T-cell (primary cell): ENCODE measurements at places on chromosomes 16 and 17.
A peak's percentile ranks its signal among the peaks of the same experiment; 100 is the strongest.

GRCh38 chr17:67717192-67717623 lies 528 bp upstream of the NOL11 start:
- DNase-seq: no peak
- H3K4me3 ChIP-seq: no peak overlapping the region
- H3K27ac ChIP-seq: peak overlapping the region; percentile 90
- H3K27me3 ChIP-seq: no peaks in the 10 kb centered on the region
- H3K36me3 ChIP-seq: peaks cover 24% of the 10 kb centered on the region

DNA sequence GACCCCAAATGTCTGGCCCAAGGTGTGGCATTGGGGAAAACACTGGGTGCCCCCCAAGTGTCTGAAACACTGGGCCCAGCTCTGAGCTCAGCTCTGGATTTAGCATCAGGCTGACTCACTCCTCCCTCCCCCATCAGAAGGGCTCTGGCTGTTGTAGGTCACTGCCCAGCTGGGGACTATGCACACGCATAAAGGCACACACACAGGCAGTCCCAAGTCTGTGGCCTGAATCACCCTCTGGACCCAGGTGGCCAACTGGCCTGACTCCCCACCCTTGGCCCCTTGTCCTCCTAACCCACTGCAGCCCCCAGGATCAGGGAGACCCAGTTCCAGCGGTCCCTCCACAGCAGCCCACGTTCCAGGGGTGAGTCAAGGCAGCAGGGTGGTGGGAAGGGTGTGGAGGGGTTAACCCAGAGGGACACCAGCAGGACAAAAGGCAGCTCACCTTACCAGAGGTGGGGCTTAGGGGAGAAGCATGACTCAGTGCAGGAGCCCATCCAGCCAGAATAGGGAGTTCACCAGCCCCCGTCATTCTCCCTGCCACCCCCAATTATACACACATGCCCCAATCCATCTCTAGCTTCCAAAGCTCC lies 47.0 kb downstream of the MYO18A start:
- no peaks in the 10 kb centered on the region for H3K27me3 ChIP-seq
- H3K27ac ChIP-seq: no peak overlapping the region
- H3K4me1 ChIP-seq: peaks cover 4% of the 10 kb centered on the region
- H3K4me3 ChIP-seq: no peak overlapping the region

DNA sequence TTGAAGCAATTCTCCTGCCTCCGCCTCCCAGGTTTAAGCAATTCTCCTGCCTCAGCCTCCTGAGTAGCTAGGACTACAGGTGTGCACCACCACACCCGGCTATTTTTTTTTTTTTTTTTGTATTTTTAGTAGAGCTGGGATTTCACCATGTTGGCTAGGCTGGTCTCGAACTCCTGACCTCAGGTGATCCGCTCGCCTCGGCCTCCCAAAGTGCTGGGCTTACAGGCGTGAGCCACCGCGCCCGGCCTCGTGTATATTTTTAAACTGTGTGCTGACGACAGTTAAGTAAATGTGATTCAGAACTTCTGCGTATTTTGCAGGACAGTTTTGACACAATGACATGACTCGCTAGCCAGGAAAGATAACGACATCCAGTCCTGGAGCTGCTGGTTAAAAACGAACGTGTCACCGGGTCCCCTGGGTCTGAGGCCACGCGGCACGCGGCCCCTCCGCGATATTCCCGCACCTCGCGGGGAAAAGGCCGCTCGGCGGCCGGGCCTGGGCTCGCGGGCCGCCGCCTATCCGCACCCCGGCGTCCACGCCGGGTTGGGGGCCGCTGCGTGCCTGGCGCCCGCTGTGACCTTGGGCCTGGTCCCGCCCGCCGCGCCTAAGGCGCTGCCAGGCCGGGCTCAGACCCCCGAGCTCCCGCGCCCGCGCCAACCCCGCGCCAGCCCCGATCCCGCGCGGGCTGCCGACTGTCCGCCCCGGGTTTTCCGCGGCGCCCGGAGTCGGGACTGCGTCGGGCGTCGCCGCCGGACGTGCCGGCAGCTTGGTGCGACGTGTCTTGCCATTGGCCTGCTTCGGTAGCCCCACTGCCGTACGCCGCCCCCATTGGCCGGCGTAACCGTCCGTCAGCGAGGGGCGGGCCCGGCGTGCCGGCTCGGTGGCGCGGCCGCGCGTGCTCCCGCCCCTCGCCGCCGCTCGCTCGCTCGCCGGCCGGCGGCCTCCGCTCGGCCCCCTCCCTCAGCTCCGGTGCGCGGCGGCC lies at the start of gene FOXK2:
TSS of gene FOXK2 (plus strand) at position 907 of the 985 bp plus-strand sequence. CDS start 157 bp downstream, outside the sequence.
- peaks cover 7% of the 10 kb centered on the region for H3K4me1 ChIP-seq
- peak within 1 kb of the TSS; percentile 51 for H3K4me3 ChIP-seq
- H3K27me3 ChIP-seq: no peaks in the 10 kb centered on the region
- peak within 1 kb of the TSS; percentile 58 for H3K27ac ChIP-seq

DNA sequence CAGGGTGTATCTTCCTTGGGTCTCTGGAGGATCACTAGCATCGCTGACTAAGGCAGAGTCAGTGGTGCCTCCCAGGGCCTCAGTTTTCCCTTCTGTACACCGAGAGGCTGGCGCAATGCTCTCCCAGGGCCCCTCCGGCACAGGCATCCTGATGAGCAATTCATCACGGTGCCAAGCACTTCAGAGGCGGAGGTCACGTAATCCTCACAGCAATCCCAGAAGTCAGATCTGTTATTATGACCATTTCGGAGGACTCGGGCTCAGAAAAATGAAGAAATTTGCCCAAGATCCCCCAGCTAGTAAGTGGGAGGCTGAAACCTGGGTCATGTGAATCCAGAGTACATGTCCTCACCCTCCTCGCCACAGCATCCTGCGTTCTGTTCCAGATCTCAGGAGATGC lies 46.5 kb downstream of the AIPL1 start:
- no peaks in the 10 kb centered on the region for H3K27me3 ChIP-seq
- H3K27ac ChIP-seq: no peak overlapping the region
- H3K4me3 ChIP-seq: no peak overlapping the region

GRCh38 chr17:19388791-19389785 lies 2.1 kb upstream of the MFAP4 start:
- no peak overlapping the region for H3K4me3 ChIP-seq
- DNase-seq: no peak
- no peak overlapping the region for H3K27ac ChIP-seq
- H3K27me3 ChIP-seq: peaks cover 13% of the 10 kb centered on the region
- no peaks in the 10 kb centered on the region for H3K4me1 ChIP-seq

GRCh38 chr17:14784997-14785696 lies 480.0 kb downstream of the PMP22 start:
- no peak overlapping the region for H3K4me3 ChIP-seq
- no peaks in the 10 kb centered on the region for H3K36me3 ChIP-seq
- peaks cover 11% of the 10 kb centered on the region for H3K27me3 ChIP-seq
- H3K4me1 ChIP-seq: no peaks in the 10 kb centered on the region

GRCh38 chr16:83023640-83024039 lies 396.9 kb downstream of the CDH13 start:
- no peaks in the 10 kb centered on the region for H3K27me3 ChIP-seq
- H3K4me3 ChIP-seq: no peak overlapping the region
- H3K27ac ChIP-seq: no peak overlapping the region
- H3K36me3 ChIP-seq: no peaks in the 10 kb centered on the region
- H3K4me1 ChIP-seq: no peaks in the 10 kb centered on the region
- no peak for DNase-seq

GRCh38 chr17:57135026-57135788 lies 50.2 kb downstream of the AKAP1 start:
- DNase-seq: no peak
- no peak overlapping the region for H3K27ac ChIP-seq
- H3K4me1 ChIP-seq: peaks cover 4% of the 10 kb centered on the region
- peaks cover 14% of the 10 kb centered on the region for H3K27me3 ChIP-seq
- no peaks in the 10 kb centered on the region for H3K36me3 ChIP-seq
- H3K4me3 ChIP-seq: no peak overlapping the region

GRCh38 chr17:57902117-57902799 lies 52.4 kb upstream of the MRPS23 start:
- H3K27ac ChIP-seq: no peak overlapping the region
- H3K4me3 ChIP-seq: no peak overlapping the region
- no peak for DNase-seq
- H3K4me1 ChIP-seq: peaks cover 2% of the 10 kb centered on the region
- H3K27me3 ChIP-seq: no peaks in the 10 kb centered on the region

- H3K27ac ChIP-seq: no peak overlapping the region
- H3K27me3 ChIP-seq: no peaks in the 10 kb centered on the region
- H3K4me1 ChIP-seq: no peaks in the 10 kb centered on the region
- no peak overlapping the region for H3K4me3 ChIP-seq
- H3K36me3 ChIP-seq: no peaks in the 10 kb centered on the region
Measured at GRCh38 chr17:53722407-53722806, 100.3 kb upstream of the KIF2B start.
